ENCODE measurements at places on chromosomes 13 and 19.

GRCh38 chr13:35947315-35947714 lies 183.9 kb downstream of the DCLK1 start:
- DNase-seq: no peak

DNA sequence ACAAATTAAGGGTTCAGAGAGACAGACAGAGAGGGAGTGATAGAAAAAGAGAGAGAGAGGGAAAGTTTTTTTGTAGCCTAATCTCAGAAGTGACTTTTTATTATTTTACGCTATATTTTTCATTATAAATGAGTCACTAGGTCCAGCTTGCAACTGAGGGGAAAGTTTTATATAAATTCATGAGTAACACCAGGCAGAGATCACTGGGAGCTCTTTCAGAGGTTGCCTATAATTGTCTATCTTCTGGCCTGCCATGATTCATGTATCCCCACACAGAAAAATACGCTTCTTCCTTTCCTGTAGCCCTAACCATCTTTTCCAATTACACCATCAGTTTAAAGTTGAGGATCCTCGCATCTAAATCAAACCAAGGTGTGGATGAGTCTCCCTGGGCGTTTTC lies 467.9 kb downstream of the SLITRK1 start:
- DNase-seq: no peak

DNA sequence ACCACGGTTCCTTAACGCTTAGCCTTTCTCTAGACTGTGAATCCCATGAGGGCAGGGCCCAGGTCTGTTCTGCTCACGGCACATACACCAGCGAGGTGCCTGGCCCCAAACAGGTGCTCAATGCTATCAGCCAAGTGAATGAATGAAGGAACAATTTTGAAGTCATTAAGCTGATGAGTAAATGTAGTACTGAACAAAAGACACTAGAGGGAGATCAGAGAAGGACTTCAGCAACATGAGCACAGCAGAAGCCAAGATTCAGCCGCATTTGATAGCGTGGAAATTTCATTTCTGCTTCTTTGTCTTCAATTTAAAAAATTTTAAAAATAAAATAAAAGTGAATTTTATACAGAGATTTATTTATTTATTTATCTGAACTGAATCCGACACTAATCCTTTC lies 20.1 kb upstream of the MYO16 start:
- no peak for DNase-seq

GRCh38 chr13:98217597-98217996 lies 40.5 kb upstream of the RNF113B start:
- no peak for DNase-seq

- DNase-seq: no peak
Measured at GRCh38 chr13:45518525-45519245, 53.9 kb downstream of the COG3 start.

DNA sequence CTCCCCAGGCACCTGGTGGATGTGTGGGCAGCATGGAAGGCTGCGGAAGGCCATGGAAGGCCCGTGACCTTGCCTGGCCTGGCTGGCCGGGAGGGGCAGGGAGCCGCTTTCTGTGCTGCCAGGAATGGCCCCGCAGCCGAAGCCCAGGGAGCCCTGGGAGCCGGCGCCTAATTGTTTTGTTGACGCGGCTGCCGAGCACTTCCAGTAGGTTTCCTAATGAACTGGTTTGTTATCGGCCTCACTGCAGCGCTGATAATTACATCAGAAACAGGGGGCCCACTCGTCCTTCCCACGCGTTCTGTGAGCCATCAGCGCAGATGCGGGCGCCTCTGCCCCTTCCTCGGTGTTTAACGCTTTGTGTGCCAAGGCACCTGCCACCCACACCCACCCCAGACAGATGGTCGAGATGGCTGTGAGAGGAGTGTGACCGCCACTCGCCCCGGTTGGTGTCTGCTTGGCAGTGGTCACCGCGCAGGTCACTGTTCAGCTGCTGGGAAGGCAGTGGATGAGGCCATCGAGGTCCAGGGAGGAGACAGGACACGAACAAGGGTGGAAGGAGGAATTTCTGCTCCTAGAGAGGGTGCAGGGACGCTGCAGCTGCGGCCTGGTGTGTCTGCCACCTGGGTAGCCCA lies 124.5 kb downstream of the KDM4B start:
- no peak for DNase-seq

DNA sequence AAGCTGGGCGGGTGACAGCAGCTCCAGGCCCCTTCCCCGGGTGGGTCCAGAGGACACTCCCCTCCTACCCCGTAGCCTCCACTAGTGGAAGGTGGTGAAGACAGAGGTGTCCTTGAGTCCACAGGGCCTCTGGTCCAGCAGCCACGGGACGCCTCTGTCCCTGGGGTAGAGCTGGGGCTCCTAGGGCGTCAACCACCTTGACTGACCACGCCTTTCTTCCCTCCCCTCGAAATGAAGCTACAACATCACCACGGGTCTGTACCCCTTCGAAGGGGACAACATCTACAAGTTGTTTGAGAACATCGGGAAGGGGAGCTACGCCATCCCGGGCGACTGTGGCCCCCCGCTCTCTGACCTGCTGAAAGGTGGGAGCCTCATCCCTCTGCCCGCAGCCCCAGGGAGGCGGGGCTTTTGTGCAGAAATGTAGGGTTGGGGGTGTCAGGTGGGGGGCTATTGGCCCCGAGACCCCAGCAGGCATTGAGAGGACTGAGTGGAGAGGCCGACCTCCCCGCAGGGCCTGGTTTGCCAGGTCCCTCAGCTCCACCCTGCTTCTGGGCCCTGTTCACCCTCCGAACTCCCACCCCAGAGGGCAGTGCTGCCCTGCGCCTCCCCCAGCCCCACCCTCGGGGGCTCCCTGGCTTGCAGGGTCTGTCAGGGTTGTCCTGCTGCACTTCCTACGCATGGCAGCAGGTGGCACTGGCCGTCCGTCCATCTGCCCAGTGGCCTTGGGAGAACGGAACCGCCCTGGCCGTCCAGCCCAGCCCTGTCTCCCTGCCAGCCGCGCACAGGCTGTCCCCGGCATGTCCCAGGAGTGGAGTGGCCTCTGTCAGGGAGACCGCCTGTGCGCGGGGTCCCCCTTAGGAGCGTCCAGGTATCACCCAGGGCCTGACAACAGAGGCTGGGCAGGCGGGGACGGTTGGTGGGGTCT lies 15.7 kb downstream of the STK11 start:
- DNase-seq: no peak

GRCh38 chr13:101709952-101710351 lies 257.5 kb downstream of the ITGBL1 start:
- no peak for DNase-seq

- no peak for DNase-seq
Measured at GRCh38 chr13:86324191-86324590, 525.0 kb upstream of the SLITRK6 start.

DNA sequence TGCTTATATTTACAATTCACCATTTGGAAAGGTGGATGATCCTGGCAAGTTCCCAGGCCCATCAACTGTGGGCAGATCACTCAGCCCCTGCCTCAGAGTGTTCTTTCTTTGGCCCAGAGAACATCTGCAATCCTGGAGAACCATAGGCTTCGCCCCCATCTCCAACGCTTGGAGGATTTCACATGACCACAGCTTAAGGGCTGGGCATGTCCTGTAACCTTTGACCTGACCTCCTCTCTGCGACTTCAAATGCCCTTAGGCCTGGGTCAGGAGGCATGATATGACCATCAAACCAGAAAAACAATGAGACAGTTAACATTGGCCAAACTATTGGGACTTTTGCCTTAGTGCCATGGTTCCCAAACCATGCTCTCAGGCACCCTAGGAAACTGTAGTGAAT lies 7.2 kb upstream of the MBNL2 start:
- no peak for DNase-seq

GRCh38 chr13:63208826-63209225 lies 1793.2 kb upstream of the PCDH20 start:
- DNase-seq: no peak

- no peak for DNase-seq
Measured at GRCh38 chr13:83906240-83906820, 24.1 kb upstream of the SLITRK1 start.

DNA sequence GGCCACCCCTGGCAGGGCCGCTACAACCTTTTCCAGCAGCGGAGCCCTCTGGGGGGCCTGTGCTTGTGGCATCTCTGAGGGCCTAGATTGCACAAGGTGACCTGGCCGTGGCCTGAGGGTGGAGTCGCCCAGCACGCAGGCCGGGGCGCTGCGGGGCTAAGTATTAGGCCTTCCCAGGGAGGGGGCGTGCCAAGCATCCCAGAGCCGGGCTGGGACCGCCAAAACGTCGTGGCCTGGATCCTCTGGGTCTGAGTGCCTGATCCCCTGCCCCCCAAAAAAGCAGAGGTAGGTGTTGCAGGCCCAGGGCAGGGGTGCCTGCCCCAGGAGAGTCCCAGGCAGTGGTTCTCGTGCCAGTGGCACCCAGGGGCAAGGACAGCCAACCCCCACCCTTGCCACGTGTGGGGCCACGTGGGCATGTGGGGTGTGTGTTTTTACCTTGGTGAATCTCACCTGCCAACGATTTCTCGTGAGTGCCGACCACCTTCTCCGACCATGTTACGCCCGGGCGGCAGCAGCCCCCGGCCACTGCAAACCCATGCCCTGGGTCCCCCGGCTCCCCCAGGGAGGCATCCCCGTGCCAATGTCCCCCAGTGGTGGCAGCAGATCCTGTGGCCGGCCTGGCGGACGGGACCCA lies 12.6 kb upstream of the GNA15 start:
- DNase-seq: no peak

- no peak for DNase-seq
Measured at GRCh38 chr13:23007426-23007825, 173.4 kb upstream of the SGCG start.

DNA sequence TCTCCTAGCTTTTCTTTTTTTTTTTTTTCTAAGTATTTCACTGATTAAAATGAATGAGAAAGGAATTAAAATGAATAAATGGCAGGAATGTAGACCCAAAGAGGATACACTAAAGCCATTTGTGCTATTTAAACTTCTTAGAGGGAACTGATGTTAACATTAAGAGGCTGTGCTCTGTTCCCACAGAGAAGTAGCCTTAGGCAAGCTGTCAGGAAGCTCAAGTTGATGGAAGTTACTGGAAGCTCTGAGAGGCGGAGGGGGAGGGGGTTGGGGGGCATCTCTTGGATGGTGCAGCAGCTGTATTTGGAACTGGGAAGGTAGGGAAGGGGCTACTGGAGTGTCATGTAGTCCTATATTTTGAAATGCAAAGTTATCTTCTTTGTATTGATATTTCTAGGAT lies 168.2 kb downstream of the DNAJC15 start:
- DNase-seq: no peak

GRCh38 chr13:44155422-44156293 lies 218.0 kb upstream of the SERP2 start:
- DNase-seq: no peak

DNA sequence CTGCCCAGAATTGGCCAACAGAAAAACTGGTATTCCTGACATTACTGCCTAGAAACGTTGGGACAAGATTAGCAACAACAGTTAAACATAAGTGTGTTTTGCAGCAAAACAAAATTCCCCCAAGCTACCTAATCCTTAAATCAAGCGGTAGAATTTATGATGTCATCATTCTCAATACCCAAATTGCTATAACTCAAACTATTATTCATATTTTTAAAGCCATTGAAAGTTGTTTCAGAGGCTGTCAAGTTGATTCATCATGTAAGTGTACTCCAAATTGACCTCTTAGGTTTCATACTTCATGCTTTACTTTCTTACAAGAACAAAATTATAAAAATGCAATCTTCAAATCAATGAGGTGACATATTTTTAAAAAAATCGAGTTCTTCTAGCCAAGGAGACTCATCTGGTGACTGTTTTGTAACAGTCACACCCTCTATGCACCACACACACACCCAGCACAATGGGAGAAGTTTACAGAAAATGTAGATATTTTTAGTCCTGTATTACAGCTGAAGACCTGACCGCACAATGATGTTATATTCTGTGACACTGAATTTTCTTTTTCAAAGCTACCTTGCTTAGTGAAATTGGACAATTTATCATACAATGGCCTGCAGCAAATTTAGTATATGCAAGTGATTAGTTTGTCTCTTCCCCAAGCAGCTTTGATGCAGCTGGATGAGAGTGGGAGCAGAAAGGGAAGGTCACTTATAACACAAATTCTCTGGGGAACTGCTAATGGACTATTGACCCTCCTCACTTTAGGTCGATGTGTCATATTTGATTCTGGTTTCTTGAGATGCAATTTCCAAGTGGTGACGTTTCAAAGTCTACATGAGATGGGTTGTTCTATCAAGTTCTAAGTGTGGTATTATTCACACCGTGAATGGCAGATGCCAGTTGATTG lies 345.3 kb upstream of the OBI1 start:
- DNase-seq: no peak

DNA sequence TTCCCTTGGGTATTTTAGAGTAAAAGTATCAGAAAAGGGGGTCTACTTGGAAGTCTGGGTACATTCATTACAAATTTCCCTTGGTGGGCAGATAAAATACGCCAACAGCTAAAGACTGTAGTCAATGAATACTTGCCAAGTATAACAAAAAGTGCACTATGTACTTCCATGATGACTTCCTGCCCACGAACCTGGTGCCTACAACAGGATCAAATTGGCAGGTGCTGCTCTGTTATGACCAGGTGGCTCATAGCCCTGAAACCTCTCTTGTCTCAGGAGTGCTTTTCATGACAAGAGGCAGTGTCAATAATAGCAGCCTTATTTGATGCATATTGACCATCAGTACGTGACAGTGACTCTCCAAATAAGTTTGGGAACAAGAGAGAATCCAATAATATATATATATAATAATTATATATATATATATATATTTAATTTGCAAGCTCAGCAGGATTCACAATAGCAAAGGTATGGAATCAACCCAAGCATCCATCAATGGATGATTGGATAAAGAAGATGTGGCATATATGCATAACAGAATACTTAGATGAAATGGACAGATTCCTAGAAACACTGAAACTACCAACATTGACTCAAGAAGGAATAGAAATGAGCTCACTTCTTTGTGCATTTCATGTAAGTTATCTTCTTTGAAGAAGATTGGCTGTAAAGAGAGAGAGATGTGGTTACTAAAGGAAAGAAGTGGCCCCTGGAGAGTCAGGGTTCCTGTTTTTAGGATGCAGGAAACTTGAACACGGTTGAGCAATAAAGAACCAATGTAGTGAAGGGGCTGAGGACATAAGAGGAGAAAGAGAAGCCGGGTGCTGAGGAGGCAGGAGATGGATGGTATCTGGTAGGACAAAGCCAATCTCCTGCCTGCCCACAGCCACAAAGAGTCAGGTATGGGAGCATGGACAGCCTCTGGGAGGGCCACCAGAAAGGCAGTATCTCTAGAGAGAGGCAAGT lies 52.0 kb upstream of the GTF2F2 start:
- no peak for DNase-seq

- DNase-seq: peak; percentile 77
Measured at GRCh38 chr19:8576273-8576993, 809 bp downstream of the MYO1F start.

DNA sequence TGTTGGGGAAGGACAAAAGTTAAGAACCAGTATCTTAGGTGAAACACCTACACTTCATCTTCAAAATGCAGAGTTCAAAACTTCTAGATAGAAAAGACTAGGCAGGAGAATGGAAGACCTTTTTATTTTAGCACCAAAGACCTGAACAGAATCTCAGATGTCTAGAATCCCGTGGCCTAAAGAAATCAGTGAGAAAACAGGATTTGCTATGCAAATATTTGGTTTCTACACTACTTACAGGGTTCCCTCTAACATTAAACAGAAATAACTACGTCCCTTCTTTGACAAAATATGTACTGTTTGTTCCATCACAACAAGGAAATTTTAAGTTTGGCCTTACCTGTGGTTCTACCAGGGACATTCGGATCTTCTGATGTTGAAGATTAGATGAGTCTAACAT lies 21.5 kb downstream of the DIS3 start:
- DNase-seq: no peak

GRCh38 chr13:112457081-112457480 lies 80.9 kb downstream of the SPACA7 start:
- DNase-seq: no peak

- no peak for DNase-seq
Measured at GRCh38 chr13:41547251-41548000, 90.1 kb downstream of the RGCC start.

GRCh38 chr13:60370343-60370742 lies 26.7 kb upstream of the TDRD3 start:
- DNase-seq: no peak

Measured in activated CD8-positive, alpha-beta memory T cell treated with anti-CD3 and anti-CD28 coated beads, Interleukin-2, amount 10 ng/mL, durations not matched to agents 7 days and 5 days (primary cell).